Activated CD4-positive, alpha-beta T cell treated with anti-CD3 and anti-CD28 coated beads, Interleukin-2, amount 10 ng/mL, durations not matched to agents 7 days and 5 days (primary cell): ENCODE measurements at places on chromosomes 16 and 17.

DNA sequence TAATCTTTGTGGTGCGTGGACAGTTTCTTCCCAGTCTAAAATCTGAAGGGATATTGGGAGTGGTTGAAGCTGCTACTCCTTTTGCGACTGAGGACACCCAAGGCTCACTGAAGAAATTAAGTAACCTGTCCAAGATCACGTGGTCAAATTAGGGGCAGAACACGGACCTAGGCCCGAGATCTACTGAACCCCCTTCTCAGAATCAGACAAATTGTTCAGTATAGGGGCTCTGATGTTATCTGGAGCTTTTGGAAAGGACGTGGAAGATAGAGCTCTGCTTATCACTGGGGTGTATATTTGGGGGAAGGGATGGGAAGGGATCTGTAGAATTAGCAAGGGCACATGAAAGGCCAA is 857 bp downstream of the TANGO6 start:
- DNase-seq = no peak

DNA sequence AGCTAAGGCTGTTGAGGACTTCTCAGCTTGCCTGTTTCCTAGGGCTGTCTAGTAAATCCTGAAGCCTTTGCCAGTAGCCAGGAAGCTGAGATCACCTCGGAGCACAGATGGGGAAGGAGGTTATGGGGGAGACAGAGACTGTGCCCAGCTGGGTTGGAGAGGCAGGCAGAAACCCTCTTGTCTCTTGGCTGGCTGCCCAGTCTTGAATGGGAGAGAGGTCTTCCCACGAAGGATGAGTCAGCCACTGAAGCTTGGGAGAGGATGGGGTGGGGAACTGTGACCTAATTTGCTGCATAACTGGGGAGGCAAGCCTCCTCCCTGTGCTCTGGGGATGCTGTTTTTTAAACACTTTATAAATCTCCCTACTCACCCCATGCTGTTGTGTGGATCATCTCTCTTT is 69.8 kb downstream of the SHISA9 start:
- no peak for DNase-seq

- DNase-seq = no peak
Observed at GRCh38 chr17:63842173-63842539, 329 bp downstream of the SMARCD2 start.

- no peak for DNase-seq
Observed at GRCh38 chr16:69927056-69927757, 23.9 kb upstream of the CLEC18A start.

DNA sequence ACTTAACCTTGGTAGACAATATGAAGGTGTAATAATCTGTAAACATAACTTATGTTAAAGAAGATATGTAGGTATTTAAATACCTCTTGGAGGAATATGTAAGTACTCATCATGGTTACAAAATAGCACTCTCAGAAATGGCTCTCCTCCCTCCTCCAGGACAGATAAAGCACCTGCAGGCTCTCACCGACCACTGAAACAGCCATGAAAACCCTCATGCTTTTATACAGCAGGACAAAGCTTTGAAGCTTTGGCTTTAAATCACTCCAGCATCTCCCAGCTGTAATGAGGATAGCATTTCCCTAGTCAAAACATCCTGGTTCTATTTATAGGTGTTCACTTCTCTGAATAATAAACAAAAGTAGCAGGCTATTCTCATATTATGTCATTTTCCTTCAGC is 69.1 kb upstream of the PMFBP1 start:
- no peak for DNase-seq

DNA sequence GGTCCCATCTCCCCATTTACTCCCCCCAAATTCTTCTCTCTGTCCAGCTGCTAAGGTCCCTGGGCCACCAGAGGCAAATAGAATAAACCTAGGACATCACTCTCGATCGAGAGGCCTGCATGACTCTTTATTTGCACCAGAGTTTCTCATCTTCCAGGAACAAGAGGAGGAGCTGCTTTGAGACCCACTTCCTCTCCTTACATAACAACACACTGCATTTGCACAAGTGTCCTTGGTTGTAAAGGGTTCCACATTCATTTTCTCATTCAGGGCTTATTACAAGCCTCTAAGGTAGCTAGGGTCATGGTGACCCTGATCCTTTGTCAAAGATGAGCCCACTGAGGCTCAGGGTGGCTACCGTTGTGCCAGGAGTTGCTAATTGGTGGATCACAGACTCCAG is 38.1 kb upstream of the RHOT1 start:
- peak; percentile 22 for DNase-seq

DNA sequence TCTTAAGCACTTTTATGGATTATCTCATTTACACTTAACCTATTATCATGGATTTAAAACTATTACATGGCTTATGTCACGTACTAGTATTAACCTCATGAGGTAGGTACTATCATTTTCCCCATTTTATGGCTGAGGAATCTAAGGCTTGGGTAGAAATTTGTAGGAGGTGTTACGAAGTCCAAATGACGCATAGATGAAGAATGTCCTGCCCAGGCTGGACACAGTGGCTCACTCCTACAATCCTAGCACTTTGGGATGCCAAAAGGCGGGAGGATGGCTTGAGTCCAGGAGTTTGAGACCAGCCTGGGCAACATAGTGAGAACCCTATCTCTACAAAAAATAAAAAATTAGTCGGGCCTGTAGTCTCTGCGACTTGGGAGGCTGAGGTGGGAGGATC is 4.8 kb upstream of the C1QL1 start:
- no peak for DNase-seq

DNA sequence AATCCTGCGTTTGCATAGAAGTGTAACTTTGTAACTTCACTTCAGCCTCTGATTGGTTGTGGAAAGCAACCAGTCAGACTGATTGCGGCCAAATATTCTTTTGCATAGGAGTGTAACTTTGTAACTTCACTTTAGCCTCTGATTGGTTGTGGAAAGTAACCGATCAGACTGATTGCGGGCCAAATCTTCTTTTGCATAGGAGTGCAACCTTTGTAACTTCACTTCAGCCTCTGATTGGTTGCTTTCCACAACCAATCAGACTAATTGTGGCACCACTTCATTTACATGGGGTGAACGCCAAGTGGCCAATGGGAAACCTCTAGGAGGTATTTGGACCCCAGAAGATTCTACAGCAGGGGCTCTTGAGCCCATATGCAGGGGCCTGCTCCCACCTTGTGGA is 1.8 kb upstream of the TMEM98 start:
- no peak for DNase-seq

GRCh38 chr17:50180620-50181019 is 14.8 kb downstream of the SGCA start:
- no peak for DNase-seq

GRCh38 chr16:83926726-83927397 is 26.2 kb upstream of the OSGIN1 start:
- peak; percentile 62 for DNase-seq

DNA sequence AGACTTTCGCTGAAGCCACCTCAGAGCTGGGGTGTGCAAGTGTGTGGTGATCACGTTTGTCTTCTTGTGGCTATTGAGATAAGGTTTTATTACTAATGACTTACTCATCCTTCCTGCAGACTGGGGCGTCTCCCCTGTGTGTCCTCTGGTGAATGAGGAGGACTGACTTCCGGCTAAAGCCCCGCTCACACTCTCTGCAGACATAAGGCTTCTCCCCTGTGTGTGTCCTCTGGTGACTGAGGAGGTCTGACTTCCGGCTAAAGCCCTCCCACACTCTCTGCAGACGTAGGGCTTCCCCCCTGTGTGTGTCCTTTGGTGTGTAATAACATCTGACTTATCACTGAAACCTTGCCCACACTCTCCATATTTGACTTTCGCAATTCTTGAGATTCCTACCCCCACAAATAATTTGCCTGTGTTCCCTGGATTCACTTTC is 19.4 kb downstream of the PRDM7 start:
- no peak for DNase-seq

- no peak for DNase-seq
Observed at GRCh38 chr17:78337244-78338109, 22.4 kb downstream of the SOCS3 start.

- no peak for DNase-seq
Observed at GRCh38 chr16:87138316-87138715, 178.9 kb downstream of the C16orf95 start.
